ENCODE measurements at places on chromosomes 5 and 9.

DNA sequence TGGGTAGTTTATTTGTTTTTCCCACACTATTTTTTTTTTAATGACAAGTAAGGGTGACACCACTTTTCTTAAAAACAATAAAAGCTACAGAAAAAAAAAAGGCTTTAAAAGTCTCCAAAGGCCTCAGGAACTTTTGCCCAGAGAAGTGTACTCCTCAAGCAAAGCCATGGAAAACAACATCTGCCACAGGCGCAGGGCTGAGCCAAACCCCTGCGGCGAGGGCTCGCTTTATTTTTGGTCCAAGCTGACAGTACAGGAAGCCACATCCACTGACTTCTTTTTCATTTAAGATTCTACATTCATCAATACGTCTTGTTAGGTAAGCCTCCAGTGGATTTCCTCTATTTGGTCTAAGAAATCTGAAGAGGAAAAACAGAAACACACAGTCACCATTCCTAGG is 51.9 kb upstream of the IFNK start:
- DNase-seq: no peak

DNA sequence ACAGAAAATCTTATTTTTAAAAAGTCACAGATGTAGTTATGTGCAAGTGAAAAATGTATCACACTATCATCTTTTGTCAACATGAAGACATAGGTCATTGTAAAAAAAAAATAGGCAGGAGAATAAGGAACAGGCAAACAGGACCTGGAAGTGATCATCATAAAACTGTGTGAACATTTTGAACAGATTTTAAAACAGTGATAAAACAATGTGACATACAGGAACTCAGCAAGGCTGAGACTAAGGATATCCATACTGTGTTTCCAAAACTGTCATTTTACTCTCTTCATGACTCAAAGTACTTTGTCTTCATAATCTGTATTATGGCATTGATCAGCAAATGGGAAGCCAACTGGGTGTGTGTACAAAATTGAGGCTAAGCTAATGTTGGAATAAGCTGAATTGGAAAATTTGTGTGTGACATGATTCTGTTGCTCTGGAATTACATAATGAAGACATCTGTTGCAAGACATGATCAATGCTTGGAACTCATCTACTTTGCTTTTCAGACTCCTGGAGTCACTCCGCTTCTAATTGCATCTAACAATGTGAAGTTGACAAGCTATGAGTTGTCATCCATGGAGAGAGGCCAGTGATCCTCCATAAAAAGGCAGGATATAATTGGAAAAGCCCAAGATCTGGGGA is 978.7 kb upstream of the NUDT12 start:
- no peak for DNase-seq

DNA sequence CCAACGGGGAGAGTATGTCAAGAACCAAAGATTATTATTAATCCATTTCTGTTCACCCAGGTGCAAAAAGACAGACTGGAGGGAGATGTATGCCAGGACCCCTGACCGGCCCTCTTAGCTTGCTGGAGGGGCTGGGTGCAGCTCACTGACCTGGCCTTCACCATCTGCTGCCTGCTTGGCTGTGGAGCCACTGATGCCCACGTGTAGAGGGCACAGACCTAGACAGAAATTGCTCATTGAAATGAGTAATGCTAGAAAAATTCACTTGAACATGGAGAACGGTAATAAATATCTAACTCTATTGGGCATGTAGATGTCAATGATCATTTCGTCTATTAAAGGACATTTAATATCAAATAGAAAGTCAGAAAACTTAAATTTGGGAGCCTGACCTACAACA is 58.8 kb upstream of the ERCC6L2 start:
- DNase-seq: no peak

GRCh38 chr9:131469356-131469755 is 33.4 kb upstream of the POMT1 start:
- DNase-seq: no peak

- DNase-seq: no peak
Observed at GRCh38 chr5:175820230-175820629, 51.1 kb upstream of the CPLX2 start.

DNA sequence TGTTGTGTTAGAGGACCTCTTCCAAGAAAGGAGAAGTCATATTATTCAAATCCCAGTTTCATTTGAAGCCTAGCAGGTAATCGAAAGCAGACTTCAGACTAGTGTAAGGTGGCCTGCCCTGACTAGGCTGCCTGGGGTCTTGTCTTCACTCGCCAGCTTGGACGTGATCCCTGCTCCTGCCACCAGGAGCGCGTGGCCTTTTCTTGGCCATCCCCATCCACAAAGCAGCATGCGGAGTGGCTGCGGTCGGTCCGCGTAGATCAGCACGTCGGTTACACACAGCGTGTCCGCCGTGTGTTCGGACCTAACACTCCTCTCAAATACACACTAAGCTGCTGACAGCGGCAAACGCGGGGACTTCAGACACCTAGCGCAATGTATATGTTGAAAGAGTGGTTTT is 37.3 kb downstream of the CFAP77 start:
- no peak for DNase-seq

- peak; percentile 5 for DNase-seq
Observed at GRCh38 chr9:93683331-93684134, 107.1 kb downstream of the PHF2 start.

- DNase-seq: no peak
Observed at GRCh38 chr9:16363073-16363781, 507.2 kb downstream of the BNC2 start.

GRCh38 chr5:123875561-123876275 is 363.7 kb downstream of the CSNK1G3 start:
- no peak for DNase-seq

- no peak for DNase-seq
Observed at GRCh38 chr5:107396351-107396690, 274.4 kb downstream of the EFNA5 start.

DNA sequence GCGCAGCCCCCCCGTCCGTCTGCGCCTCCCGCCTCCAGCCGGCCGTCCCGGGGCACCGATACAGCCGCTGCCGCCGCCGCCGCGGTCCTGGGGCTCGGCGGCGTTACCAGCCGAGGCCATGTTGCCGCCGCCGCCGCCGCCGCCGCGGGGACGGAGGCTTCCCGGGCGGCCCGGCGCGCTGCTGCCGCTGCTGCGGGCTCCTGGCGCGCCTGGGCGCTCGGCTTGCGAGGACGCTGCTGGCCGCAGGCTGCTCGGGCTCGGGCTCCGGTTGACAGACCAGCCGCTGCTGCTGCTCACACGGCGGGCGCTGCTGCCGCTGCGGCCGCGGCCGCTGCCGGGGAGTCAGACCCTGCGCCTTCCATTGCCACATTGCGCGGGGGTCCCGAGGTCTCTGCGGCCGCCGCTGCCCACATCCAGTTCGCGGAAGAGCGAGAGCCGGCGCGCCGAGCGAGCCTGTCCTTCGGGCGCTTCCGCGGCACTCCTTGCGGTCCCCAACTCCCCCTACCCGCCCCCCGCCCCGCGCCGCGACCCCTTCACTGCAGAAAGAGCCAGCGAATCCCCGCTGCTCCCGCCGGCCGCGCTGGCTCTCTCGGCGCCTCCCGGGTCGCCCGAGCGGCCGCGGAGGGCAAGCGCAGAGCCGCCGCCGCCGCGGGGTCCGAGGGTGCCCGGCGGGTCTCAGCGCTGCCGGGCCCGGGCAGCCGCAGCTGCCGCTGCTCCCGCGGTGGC is 8.4 kb downstream of the PTCH1 start:
- DNase-seq: no peak

DNA sequence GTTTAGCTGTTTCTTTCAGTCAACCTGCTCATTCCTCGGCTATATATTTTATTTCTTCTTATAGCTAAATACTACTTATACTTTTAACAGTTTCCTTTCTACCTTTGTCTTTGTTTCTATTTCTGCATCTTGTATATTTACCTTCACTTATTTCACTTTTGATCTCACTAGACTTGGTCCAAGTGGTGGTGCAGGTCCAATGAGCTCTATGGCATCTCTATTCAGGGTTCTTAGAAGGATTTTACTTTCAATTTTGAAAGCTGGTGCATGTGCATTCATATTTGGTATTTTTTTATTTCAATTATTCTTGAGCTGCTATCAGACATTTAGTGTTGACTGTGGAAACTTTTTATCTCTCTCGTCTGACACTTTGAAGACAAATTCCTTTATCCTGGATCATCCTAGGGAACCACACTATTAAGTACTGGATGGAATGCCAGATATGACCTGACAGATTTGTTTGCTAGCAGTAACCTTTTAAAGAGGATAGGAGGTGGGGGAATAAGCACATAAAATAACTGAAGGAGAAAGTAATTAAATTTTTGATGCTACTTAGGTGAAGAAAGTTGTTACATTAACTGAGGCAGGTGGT is 123.1 kb upstream of the PJA2 start:
- no peak for DNase-seq

DNA sequence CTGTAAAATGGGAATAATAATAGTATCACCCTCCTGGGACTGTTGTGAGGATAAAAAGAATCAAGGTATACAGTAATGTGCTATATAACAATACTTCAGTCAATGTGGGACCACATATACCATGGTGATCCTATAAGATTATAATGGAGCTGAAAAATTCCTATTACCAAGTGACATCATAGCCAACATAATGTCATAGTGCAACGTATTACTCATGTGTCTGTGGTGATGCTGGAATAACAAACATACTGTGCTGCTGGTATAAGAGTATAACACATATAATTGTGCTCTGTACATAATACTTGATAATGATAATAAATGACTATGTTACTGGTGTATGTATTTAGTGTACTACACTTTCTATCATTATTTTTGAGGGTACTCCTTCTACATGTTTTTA is 38.1 kb downstream of the LIFR start:
- no peak for DNase-seq

- no peak for DNase-seq
Observed at GRCh38 chr5:61624553-61625136, 292.6 kb downstream of the ZSWIM6 start.

- no peak for DNase-seq
Observed at GRCh38 chr5:133440467-133441115, 171.8 kb downstream of the FSTL4 start.

DNA sequence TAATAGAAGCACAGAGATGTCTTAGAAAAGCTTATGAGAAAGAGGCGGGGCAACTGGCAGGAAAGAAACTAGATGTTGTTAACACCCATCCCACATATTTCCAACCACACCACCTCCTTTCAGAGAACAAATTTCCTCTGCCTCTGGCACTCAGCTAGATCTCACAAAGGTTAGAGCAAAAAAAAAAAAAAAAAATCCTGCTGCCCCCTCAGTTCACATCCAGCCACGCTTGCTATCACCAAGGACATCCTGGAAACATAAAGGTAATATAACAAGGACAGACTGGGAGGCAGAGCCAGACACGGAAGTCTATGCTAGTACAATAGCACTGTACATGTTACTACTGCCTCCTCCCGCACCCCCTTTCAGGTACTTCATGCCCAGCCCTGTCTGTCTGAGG is 238.0 kb upstream of the PTGER4 start:
- DNase-seq: peak; percentile 34

DNA sequence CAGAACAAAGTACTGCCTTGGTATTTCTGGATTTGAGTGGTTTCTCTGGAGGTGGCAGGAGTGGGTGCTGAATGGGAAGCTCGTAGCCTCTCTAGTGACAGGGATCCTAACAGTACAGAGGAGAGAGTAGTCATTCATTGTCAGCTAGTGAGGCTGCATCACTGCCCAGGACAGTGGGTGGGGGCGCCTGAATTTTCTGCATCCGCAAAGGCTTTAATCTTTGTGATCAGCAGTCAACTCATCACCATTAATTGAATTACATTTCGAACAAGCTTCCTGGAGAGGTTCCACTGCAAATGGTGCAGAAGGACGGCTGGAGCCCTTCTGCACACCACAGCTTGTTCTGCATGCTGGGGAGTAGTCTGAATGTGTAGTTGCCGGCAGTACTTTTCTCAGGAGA is 77.5 kb downstream of the HSPA4 start:
- no peak for DNase-seq

Measured in activated T-helper 2 cell treated with anti-CD3 and anti-CD28 coated beads, Interferon-gamma antibody, Interleukin-2, Interleukin-4, amounts not matched to agents 10 μg/mL and 5 μg/mL and 100 μg/mL, durations not matched to agents 14 hours and 24 hours and 36 hours (primary cell).